ENCODE measurements at places on chromosomes 16 and 17.

GRCh38 chr17:64533784-64534183 is 27.0 kb downstream of the CEP95 start:
- DNase-seq: no peak

DNA sequence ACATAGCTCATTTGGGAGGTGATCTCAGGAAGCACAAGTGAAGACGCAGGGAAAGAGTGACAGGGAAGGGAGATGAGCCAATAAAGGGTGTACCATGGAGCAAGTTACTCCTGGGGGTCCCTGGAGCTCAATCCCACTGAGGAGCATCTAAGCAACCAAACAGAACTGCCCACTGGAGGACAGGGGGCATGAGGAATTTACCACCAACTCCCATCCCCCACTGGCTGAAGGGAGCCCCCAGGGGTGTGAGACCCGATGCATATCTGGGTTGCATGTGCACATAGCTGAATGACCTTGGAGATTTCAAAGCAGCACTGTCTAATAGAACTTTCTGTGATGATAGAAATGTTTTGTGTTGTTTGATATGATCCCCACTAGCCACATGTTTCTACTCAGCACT is 29.6 kb downstream of the C16orf82 start:
- no peak for DNase-seq

DNA sequence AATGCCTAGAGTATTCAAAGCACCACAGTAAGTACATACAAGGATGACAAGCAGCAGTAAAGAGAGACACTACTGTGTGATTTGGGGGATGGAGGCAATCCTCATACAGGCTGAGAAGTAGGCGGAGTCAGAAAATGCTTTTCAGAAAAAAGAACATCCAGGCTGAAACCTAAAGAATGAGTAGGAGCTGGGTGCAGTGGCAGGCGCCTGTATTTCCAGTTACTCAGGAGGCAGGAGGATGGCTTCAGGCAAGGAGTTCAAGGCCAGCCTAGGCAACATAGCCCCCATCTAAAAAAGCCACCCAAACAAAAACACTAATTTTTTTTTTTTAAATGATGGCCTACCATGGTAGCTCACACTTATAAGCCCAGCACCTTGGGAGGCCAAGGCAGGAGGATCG is 10.3 kb downstream of the KANSL1 start:
- DNase-seq: no peak

DNA sequence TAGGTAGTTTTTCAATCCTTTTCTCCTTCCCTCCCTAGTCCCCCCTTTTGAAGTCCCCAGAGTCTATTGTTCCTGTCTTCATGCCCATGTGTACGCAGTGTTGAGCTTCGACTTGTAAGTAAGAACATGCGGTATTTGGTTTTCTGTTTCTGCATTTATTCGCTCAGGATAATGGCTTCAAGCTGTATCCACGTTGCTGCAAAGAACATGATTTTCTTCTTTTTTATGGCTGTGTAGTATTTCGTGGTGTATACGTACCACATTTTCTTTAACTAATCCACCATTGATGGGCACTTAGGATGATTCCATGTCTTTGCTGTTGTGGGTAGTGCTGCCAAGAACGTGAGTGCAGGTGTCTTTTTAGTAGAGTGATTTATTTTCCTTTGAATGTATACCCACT is 651.2 kb downstream of the WWOX start:
- no peak for DNase-seq
